CD4-positive, alpha-beta T cell (primary cell): ENCODE measurements at places on chromosomes 13 and 19. TPM values are rescaled to one million over a fixed set of nuclear protein-coding genes. Genes with fewer than 3 reads are reported as not detected.

ANGPTL8 gene
- total RNA-seq: not detected

CATSPERD gene
- not detected for total RNA-seq

GRCh38 chr19:4844348-4845179, 13.1 kb upstream of the TICAM1 start:
- H3K27ac ChIP-seq: no peak overlapping the region
- H3K27me3 ChIP-seq: no peaks in the 10 kb centered on the region
- no peak overlapping the region for H3K4me3 ChIP-seq

GRCh38 chr13:44218501-44219240, 155.0 kb upstream of the SERP2 start:
- no peak overlapping the region for H3K27ac ChIP-seq
- no peak overlapping the region for H3K4me3 ChIP-seq

- no peaks in the 10 kb centered on the region for H3K36me3 ChIP-seq
- no peak for DNase-seq
- peaks cover 2% of the 10 kb centered on the region for H3K27me3 ChIP-seq
Observed at GRCh38 chr19:42577016-42577415, 17.7 kb downstream of the CEACAM8 start.

DNA sequence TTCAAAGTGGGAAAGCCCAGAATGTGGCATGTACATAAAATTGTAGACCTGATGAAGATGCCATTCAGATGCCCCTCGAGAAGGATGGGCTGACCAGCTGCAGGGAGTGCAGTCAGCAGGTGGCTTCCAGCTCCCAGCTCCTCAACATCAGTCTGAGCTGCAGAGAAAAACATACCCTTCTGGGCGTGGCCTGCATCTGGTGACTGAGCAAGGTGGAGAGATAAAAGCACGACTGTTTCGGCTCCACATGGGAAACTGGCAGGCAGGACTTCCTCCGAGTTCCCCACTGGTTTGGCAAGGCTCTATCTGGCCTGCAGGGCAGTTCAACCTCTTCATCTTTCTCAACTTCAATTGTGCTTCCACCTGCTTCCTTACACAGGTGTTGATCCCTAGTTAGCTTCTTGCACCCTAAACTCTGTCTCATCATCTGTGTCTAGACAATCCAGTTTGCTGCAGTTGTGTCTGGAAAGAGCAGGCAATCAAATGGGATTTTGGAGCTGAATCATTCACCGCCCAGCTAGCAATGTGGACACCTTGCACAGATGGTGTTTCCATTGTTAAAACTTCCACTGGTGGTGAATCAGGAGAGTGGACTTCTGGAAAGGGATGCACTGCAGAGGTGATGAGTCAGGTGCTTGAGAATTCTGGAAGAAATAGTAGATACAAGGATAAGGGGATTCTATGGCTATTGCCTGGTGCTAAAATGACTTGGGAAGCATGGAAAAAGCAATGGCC, 56.8 kb downstream of the POLR1D start:
- H3K4me3 ChIP-seq: no peak overlapping the region
- no peaks in the 10 kb centered on the region for H3K4me1 ChIP-seq
- peaks cover 12% of the 10 kb centered on the region for H3K27me3 ChIP-seq

- H3K27me3 ChIP-seq: no peaks in the 10 kb centered on the region
- no peak overlapping the region for H3K27ac ChIP-seq
- no peak overlapping the region for H3K4me3 ChIP-seq
- H3K4me1 ChIP-seq: no peaks in the 10 kb centered on the region
- no peaks in the 10 kb centered on the region for H3K36me3 ChIP-seq
Observed at GRCh38 chr13:33100886-33101285, 84.7 kb downstream of the KL start.

GRCh38 chr13:47945738-47946137, 55.3 kb downstream of the SUCLA2 start:
- peaks cover 39% of the 10 kb centered on the region for H3K36me3 ChIP-seq
- no peaks in the 10 kb centered on the region for H3K27me3 ChIP-seq
- H3K27ac ChIP-seq: no peak overlapping the region
- no peak overlapping the region for H3K4me3 ChIP-seq
- no peaks in the 10 kb centered on the region for H3K4me1 ChIP-seq
- no peak for DNase-seq

DNA sequence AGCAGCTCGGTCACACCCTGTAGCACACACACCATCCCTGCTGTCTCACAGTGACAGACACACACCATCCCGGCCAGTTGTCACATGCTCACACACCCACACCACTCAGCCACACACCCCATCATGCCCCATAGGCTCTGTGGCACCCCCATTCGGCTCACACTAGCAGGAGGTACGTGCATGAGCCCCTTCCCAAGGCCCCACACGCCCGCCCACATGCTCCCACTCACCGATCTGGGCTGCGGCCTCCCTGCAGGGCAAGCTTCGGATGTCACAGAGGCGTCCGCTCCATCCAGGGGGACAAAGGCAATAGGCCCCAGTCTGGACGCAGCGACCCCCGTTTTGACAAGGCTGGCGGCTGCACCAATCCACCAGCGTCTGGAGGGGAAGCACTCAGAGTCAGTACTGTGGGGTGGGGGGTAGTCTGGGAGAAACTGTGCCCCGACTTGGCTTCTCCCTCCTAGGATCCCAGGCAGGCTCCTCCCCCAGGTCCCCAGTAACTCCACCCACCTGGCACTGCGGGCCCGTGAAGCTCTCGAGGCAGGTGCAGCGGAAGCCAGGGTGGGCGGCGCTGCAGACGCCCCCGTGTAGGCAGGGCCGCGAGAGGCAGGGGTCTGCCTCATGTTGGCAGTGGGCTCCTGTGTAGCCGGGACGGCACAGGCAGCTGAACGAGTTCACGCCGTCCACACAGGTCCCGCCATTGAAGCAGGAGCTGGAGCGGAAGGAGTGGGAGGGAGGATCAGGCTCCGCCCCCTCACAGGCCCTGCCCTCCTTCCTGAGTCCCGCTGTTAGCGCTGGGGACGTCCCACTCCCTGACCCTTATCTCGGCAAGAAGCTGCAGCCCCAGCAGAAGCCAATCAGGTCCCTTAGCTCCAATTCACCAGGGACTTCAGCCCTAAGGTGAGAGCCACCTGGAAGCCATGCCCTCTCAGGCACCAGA, 20.1 kb downstream of the NOTCH3 start:
- DNase-seq: no peak
- no peaks in the 10 kb centered on the region for H3K36me3 ChIP-seq
- no peak overlapping the region for H3K4me3 ChIP-seq
- peaks cover 7% of the 10 kb centered on the region for H3K4me1 ChIP-seq
- peaks cover 6% of the 10 kb centered on the region for H3K27me3 ChIP-seq
- no peak overlapping the region for H3K27ac ChIP-seq

DNA sequence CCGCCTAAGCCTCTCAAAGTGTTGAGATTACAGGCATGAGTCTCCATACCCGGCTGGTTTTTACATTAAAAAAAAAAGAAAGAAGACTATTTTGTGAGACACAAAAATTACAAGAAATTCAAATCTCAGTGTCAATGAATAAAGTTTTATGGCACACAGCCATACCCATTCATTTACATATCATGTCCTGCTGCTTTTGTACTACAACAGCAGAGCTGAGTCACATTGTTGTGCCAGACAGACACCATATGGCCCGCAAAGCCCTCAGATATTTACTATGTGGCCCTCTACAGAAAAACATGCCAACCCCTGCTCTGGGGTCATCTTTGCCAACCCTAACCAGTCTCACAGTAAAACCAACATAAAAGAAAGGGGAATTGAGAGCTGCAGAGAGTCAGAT, 5.3 kb downstream of the SMIM7 start:
- peaks cover 84% of the 10 kb centered on the region for H3K36me3 ChIP-seq
- peak overlapping the region; percentile 2 for H3K27ac ChIP-seq
- peaks cover 29% of the 10 kb centered on the region for H3K4me1 ChIP-seq
- H3K27me3 ChIP-seq: no peaks in the 10 kb centered on the region
- no peak overlapping the region for H3K4me3 ChIP-seq

- H3K36me3 ChIP-seq: no peaks in the 10 kb centered on the region
- H3K27me3 ChIP-seq: peaks cover 63% of the 10 kb centered on the region
- no peak overlapping the region for H3K27ac ChIP-seq
- H3K4me3 ChIP-seq: no peak overlapping the region
- DNase-seq: no peak
Observed at GRCh38 chr19:4581666-4582553, 22.4 kb upstream of the SEMA6B start.

GRCh38 chr13:46168341-46168740, 13.6 kb downstream of the LCP1 start:
- peak overlapping the region; percentile 73 for H3K27ac ChIP-seq
- H3K27me3 ChIP-seq: no peaks in the 10 kb centered on the region
- peaks cover 28% of the 10 kb centered on the region for H3K36me3 ChIP-seq
- H3K4me3 ChIP-seq: peak overlapping the region; percentile 4
- peaks cover 83% of the 10 kb centered on the region for H3K4me1 ChIP-seq

CHMP2A gene
- total RNA-seq: 62.4 TPM

DNA sequence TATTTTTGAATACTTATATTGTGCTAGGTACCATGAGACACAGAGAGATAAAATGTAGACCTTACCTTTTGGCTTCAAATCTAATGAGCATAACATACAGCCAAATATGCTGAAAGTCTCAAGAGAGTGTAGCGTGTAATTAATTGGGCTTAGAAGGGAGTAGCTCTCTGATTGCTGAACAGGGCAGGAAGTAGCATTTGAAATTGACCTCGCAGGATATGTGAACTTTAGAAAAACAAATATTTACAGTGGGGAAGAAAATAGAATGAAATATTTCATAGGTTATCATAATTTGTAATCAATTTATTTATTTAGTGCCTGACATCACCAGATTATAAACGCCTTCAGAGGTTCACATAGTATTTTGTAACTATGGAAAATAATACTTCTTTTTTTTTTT, 327.1 kb downstream of the RFC3 start:
- H3K4me3 ChIP-seq: no peak overlapping the region
- no peak overlapping the region for H3K27ac ChIP-seq
- H3K36me3 ChIP-seq: no peaks in the 10 kb centered on the region
- no peak for DNase-seq
- no peaks in the 10 kb centered on the region for H3K27me3 ChIP-seq

GRCh38 chr13:83881140-83881684, 1.1 kb downstream of the SLITRK1 start:
- no peak for DNase-seq
- peaks cover 43% of the 10 kb centered on the region for H3K27me3 ChIP-seq
- H3K4me3 ChIP-seq: no peak overlapping the region
- no peaks in the 10 kb centered on the region for H3K36me3 ChIP-seq
